ENCODE measurements at places on chromosomes 6 and 20. TPM values are rescaled to one million over a fixed set of nuclear protein-coding genes. Genes with fewer than 3 reads are reported as not detected.

DNA sequence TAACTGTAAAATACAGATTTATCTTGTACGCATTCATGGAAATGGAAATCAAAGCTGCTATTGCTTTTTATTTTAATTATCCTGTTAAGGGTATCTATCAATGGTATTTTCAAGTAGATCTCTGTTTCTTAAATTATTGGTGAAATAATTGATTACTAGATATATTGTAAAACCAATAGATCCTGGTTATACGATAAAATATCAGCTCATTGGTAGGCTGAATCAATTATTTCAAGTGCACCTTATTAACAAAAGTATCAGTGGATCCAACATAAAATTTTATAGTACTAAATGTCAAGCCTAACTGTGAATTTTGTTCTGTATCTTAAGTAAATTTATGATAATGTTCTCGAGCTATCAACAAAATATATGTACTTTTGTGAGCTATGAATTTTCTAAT is 21.8 kb downstream of the PARD6B start:
- no peak for DNase-seq

DNA sequence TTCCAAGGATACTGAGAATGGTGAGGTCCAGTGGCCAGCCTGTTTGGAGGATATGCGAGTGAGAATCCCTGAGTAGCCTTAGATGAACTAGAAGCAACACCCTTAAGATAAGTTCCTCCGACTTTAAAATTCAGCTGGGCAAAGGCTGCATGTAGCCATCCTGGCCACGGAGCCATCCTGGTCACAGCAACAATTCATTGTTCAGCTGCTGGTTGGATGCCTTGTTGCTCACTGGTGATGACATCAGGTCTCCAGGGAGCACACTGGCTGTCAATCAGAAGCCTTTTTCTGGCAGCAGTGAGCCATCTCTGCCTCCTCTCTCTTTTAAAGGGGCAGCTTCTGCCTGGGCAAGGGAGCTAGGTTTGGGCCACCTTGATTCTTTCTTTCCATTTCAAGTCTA is 22.4 kb upstream of the RIMS4 start:
- no peak for DNase-seq

Gene CCDC28A
- 20.0 TPM for total RNA-seq

Gene DUSP15
- not detected for total RNA-seq

Gene MLIP
- total RNA-seq, result 0.15 TPM
